ENCODE measurements at places on chromosomes 6 and 20.
A peak's percentile ranks its signal among the peaks of the same experiment; 100 is the strongest.

GRCh38 chr6:34836008-34836407, 44.1 kb downstream of the BLTP3A start:
- DNase-seq = no peak

DNA sequence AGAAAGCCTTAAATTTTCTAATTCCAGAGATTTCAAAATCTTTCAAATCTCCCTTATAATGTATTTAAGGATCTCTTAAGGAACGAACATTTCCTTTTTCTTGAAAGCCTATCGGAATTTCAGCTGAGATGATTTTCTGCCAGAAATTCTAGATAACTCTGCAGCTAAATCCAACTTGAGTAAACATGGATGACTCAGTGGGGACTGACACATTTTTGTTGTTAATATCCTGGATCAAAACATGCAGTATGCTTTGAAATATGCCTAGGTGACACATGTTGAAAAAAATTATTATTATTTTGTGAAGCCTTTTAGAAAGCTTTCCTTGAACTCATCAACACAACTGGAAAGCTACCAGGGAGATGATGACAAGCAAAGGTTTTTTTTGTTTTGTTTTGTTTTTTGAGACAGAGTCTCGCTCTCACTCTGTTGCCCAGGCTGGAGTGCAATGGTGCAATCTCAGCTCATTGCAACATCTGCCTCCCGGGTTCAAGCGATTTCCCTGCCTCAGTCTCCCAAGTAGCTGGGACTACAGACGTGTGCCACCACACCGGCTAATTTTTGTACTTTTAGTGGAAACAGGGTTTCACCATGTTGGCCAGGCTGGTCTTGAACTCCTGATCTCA, 140.1 kb upstream of the SNX9 start:
- no peak for DNase-seq

GRCh38 chr6:25137916-25138232, 141.3 kb upstream of the CARMIL1 start:
- DNase-seq = no peak

GRCh38 chr20:3681352-3681930, 369 bp downstream of the ADAM33 start:
- no peak for DNase-seq

DNA sequence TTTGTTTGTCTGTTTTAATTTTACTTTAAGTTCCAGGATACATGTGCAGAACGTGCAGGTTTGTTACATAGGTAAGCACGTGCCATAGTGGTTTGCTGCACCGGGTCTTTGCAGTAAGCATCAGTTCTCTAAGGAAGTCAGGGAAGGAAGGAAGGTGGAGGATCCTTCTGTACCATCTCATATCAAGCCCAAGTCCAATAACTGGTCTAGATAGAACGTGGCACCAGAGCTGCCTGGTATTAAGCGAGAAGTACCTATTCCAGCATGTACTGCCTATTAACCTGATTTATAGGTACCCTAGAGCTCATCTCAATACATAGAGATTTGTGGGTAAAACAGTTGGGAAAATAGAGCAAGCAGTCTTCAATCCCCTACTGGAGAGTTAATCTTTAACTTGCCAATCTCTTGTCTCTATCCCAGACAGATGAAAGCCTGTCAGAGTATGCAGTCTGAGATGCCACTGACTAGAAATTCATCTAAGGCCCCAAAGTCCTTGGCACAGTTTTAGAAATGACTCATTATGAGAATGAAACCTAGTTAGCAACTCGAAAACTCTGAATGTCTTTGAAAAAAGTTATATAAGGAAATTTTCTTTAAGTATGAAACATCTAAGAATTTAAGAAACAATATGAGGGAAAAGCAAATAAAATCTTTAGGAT, 144.9 kb downstream of the TFAP2A start:
- DNase-seq = peak; percentile 7

DNA sequence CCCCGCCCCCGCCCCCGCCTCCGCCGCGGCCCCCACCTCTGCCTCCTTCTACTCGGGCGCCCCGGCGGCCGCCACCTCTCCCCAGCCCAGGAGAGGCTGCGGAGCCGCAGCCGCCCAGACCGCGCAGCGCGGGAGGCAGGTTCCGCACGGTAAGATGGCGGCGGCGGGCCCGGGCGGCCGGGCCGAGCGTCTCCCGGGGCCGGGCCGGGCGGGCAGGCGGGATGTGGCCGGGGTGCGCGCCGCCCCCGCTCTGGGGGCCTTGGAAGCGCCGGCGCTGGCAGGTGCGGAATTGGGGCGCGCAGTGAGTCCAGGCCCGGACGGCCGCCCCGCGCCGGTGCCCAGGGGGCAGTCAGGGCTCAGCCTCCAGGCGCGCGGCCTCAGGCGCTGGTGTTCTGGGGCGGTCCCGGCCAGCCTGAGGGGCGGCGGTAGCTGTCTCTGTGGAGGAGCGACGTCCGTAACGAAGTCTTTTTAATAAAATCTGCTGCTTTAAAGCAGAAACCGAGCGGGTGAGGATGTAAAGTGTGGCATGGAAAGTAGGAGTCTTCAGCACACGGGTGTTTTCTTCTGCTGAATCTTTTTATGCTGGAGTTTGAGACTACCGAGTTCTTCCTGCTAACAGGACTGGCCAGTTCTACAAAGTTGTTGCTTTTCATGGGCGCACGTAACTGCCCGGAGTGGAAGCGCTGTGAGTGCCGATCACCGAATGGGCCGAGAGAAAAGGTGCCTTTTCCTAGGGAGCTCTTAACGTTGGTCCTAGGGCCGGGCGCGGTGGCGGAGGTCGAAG, at the start of gene GID8:
Gene GID8, plus strand, starts transcription at position 43 of the 784 bp plus-strand sequence. CDS start 3,356 bp downstream, outside the sequence.
- peak; percentile 77 for DNase-seq

DNA sequence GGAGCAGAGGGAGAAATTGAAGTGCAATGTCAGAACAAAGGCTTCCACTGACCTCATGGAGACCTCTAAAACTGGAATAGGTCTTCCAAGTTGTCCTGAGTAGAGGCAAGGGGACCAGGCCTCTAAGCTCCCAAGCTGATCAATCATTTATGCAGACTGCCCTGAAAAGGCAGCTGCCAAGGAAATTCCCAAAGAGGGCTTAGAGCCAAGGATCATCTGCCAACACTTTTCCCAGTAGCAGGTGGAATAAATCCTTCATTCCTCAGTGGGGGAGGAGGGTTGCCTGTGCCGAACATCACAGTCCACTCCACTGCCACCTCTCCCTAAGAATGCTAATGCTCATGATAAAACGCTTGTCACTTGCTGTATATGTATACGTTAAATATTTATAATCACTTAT, 29.3 kb upstream of the RALY start:
- no peak for DNase-seq

DNA sequence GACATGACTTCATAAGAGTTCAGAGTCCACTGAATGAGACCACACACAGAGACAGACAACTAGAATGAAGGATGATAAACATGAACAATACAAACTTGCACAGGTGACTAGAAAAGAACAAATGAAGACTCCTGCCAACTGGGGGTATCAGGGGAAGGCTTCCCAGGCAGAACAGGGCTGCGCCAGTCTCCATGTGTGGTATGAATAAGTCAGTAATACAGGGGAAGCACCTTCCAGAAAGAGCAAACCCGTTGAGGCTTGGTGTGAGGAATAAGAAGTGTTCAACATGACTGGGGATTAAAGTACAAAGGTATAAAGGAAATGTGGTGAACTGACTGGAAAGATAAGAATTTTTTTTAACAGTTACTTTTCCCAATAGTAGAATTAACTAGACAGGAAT, 3.7 kb upstream of the SLC17A2 start:
- DNase-seq = no peak

DNA sequence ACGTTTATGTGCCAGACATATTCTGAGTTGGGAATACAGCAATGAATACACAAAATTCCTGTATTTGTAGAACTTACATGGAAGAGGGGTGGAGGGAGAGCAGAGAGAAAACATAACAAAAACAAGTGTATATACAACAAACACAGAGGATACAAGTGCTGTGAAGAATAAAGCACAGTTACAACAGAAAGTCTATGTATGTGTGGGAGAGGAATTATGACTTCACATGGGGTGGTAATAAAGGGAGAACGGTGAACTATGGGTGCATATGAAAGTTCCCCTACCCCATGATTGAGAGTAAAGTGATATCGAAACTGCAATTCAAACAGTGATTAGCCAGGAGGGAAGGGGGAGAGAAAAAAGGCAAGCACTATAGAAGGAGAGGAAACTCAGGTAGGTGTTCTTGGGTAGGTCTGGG, 24.6 kb downstream of the HBS1L start:
- peak; percentile 70 for DNase-seq

GRCh38 chr6:113184291-113184690, 672.9 kb upstream of the MARCKS start:
- DNase-seq = no peak

- DNase-seq = no peak
Observed at GRCh38 chr6:17511084-17511483, 89.0 kb upstream of the FAM8A1 start.

DNA sequence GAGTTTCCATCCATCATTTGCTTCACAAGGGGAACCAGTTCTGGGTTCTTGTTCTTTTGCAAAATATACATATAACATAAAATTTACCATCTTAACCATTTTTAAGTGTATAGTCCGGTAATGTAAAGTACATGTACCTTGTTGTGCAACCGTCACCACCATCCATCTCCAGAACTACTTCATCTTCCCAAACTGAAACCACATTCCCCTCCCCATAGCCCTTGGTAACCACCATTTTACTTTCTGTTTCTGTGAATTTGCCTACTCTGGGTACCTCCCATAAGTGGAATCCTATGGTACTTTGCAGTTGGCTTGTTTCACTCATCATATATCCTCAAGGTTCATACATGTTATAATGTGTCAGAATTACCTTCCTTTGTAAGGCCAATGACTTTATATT, 70.3 kb upstream of the DSP start:
- DNase-seq = no peak

DNA sequence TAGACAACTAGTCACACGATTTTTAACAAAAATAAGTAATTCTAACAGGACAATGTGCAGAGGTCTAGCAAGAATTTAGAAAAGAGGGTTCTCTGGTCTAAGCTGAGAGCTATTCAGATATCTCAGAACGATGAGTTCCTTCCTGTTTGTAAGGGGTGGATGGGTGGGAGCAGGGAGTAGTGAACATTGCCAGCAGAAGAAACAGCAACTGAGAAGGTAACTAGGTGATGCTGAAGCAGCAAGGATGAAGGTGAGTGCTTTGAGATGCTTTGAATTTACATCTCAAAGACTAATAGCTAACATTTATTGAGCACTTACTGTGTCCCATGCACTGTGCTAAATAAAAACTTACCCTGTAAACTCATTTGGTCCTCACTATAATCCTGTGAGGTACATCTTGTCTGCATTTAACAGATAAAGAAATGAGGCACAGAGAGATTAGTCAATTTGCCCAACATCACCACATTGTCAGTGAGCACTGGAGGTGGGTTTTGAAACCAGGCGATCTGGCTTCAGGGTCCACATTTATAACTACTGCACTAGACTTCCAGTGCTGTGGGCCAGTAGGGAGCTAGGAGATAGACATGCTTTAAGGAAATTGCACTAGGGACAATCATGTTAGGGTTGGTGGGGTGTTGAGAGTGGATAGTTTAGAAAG, 15.7 kb downstream of the BRD2 start:
- DNase-seq = no peak

DNA sequence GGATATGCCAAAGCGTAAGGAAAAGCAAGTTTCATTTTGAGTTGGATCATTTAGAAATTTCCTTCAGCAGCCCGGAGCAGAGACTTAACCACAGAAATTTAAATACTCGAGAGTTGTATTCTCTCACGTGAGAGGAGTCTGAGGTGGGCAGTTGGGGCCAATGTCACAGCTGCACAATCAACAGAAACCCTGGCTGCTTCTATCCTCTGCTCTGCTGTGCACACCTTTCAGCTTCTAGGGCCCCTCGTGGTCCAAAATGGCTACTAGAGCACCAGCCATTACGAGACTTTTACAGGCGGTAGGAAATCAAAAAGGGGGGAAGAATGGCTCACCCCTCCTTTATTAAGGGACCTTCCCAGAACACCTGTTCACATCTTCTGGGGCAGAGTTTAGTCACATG, 153.9 kb downstream of the TAF4 start:
- no peak for DNase-seq

GRCh38 chr20:23651117-23651516, 13.4 kb upstream of the CST3 start:
- DNase-seq = no peak

GRCh38 chr6:30824698-30825097, 59.6 kb upstream of the DDR1 start:
- DNase-seq = no peak

GRCh38 chr6:33746036-33746600, 587 bp downstream of the IP6K3 start:
- DNase-seq = no peak

DNA sequence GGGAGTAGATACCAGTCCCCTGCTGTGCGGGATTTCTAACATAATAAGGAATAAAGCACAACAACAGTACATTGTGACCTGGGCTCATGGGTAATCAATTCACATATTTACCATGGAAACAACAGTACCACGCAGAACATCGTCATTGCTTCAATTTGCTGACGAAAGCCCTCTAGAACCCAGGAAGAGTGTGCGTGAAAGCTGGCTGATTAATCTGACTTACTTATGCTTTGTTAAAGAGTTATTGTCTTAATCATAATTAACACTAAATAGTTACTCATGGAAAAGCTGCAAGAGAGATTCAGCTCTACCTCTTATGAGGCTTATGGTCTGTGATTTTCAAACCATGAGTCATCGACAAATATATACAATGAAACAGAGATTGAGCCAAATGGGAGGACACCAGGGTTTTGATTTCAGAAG, 644.3 kb upstream of the AGPAT4 start:
- DNase-seq = no peak
